ENCODE measurements at places on chromosomes 4 and X. TPM values are rescaled to one million over a fixed set of nuclear protein-coding genes. Genes with fewer than 3 reads are reported as not detected.

DNA sequence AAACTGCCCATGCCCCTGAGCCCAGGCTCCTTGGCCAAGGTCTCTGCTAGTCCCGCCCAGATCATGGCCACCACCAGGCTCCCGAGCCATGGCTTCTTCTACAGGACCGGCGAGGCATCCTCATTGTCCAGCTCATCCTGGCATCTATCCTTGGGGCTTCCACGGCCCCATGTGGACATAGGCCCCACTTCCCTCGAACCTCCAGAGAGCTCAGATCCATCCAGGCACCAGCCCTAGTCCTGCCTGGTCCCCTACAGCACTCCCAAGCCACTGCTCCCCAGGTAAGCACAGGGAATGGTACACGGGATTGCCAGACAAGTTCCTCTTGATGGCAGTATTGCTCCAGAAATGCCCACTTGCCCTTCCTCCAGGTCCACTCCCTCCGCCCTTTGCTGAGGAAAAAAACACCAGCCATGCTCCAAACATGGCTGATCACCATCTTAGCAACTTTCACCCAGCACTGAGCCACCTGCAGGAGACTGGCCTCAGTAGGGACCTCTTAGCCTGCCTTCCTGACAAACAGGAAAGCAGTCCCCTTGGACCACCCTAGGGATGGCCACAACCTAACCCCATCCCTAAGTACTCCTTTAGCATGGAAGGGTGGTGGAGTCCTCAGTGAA, 272.1 kb upstream of the AGTR2 start:
- no peaks in the 10 kb centered on the region for H3K27me3 ChIP-seq
- no peaks in the 10 kb centered on the region for H3K36me3 ChIP-seq
- no peak for DNase-seq
- no peak overlapping the region for H3K27ac ChIP-seq

GRCh38 chrX:107654566-107654871, 26.2 kb downstream of the PRPS1 start:
- H3K4me3 ChIP-seq: no peak overlapping the region
- no peak overlapping the region for H3K27ac ChIP-seq

DNA sequence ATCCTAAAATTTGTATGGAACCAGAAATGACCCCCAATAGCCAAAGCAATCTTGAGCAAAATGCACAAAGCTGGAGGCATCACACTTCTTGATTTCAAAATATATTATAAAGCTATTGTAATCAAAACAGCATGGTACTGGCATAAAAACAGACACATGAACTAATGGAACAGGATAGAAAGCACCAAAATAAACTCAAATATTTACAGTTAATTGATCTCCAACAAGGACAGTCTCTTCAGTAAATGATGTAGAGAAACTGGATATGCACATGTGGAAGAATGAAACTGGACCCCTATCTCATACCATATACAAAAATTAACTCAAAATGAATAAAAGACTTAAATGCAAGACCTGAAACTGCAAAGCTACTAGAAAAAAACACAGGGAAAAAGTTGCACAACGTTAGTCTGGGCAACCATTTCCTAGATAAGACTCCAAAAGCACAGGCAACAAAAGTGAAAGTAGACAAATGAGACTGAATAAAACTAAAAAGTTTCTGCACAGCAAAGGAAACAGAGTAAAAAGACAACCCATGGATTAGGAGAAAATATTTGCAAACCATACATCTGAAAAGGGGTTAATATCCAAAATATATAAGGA, 64.9 kb downstream of the CD99L2 start:
- no peaks in the 10 kb centered on the region for H3K27me3 ChIP-seq
- DNase-seq: no peak
- H3K4me1 ChIP-seq: peaks cover 11% of the 10 kb centered on the region
- no peak overlapping the region for H3K27ac ChIP-seq
- H3K4me3 ChIP-seq: no peak overlapping the region

- peaks cover 17% of the 10 kb centered on the region for H3K27me3 ChIP-seq
- no peak overlapping the region for H3K27ac ChIP-seq
- peak; percentile 77 for DNase-seq
- H3K36me3 ChIP-seq: no peaks in the 10 kb centered on the region
- no peak overlapping the region for H3K4me3 ChIP-seq
These were observed 64.8 kb upstream of the STOX2 start for GRCh38 chr4:183840311-183840710.

- H3K4me3 ChIP-seq: no peak overlapping the region
- no peak overlapping the region for H3K27ac ChIP-seq
- peaks cover 29% of the 10 kb centered on the region for H3K27me3 ChIP-seq
- no peaks in the 10 kb centered on the region for H3K36me3 ChIP-seq
- H3K4me1 ChIP-seq: no peaks in the 10 kb centered on the region
These were observed 35.9 kb downstream of the SYTL4 start for GRCh38 chrX:100695991-100696390.

DNA sequence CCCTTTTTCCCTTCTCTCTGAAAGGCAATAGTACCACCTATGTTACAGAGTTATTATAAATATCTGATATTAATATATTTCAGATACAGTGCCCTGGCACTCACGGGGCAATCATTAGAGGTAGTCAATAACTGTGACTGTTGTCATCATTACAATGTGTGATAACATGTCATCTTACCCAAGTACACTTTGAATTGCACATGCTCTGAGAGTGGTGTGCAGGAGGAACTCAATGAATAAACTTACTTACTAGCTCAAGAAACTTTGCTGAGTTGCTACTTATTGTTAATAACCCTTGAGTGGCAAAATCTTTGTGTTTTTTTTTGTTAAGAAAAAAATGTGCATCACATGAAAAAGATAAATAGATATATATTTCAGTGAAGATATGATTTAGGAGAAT, 275.1 kb upstream of the RASGEF1B start:
- H3K4me1 ChIP-seq: no peaks in the 10 kb centered on the region
- H3K4me3 ChIP-seq: no peak overlapping the region
- no peaks in the 10 kb centered on the region for H3K36me3 ChIP-seq
- no peak for DNase-seq

DNA sequence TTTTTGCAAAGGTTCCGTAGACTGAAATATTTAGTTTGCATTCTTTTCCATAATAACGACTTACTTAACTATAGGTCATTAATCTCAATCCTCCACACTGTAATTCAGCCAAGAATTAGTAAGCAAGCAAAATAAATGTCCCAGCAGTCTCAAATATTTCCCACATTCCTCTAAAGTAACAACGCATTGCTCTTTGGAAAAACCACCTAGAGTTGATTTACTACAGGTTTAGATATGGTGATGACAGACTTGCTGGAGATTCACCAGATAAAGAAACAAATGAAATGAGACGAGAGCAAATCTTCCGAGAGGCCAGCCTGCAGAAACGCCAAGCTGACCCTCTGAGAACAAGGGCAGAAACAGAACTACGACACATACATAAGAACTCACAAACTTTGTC, 28.9 kb downstream of the TENM3 start:
- no peak overlapping the region for H3K4me3 ChIP-seq
- no peak overlapping the region for H3K27ac ChIP-seq
- DNase-seq: no peak

DNA sequence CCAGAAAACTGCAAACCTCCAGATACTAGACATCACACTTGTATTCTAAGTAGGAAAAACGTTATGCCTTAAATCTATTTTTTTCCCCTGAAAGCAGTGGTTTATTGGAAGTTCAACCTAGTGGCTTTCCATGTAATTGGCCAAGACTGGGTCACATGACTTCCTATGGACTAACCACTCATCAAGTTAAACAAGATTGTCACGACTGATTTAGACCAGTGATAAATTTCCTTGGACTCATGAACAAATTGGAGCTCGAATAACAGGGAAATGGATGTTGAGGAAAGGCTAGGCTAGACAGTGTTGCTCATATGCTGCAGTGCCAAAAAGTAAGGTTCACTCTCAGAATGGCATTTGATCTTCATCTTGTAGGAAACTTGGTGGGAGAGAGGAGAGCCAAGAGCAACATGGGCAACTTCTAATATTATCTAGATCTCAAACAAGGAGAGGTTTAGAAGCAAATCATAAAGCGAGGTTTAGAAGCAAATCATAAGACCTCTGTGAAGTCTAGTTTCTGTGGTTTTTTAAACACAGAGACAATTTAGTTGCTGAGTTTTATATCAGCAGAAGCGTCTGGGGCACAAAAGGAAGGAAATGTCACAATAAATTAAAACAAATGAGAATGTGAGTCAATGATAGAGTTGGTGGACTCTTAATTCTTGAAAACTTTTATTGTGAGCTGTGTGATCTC, 165.6 kb upstream of the BOD1L1 start:
- H3K27me3 ChIP-seq: no peaks in the 10 kb centered on the region
- H3K36me3 ChIP-seq: no peaks in the 10 kb centered on the region
- H3K27ac ChIP-seq: no peak overlapping the region
- no peaks in the 10 kb centered on the region for H3K4me1 ChIP-seq
- no peak for DNase-seq

DNA sequence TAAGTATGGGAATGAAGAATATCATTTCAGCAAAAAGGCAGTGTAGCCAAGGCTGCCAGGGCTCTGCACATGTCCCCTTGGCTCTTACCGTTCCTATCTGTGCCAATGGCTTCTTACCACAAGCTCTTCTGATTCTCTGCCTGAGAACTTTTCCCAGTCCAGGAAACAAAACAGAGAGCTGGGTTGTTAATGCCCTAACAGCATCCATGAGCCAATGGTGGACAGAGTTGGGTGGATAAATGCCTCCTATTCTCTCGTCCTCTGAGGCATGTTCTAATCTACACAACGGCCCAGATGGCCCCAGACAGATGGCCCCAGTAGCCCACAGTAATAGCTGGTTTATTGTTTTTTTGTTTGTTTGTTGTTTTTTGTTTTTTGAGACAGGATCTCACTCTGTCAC, 28.0 kb downstream of the SCD5 start:
- H3K36me3 ChIP-seq: peaks cover 15% of the 10 kb centered on the region
- no peak for DNase-seq
- no peak overlapping the region for H3K27ac ChIP-seq

DNA sequence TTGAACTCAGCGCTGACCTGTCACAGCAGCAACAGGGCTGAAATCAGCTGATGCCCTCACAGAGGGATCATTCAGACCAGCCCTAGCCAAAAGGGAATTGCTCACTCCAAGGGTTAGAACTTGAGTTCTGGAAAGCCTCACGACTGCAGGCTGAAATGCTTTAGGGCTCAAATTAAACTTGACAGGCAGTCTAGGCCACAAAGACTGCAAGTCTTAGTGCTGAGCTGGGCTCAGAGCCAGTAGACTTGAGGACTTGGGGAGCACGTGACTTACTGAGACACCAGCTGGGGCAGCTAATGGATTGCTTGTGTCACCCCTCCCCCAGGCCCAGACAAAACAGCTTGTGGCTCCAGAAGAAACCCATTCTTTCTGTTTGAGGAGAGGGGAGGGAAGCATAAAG, 119.0 kb upstream of the SLC6A14 start:
- H3K36me3 ChIP-seq: no peaks in the 10 kb centered on the region
- no peaks in the 10 kb centered on the region for H3K4me1 ChIP-seq
- no peak overlapping the region for H3K4me3 ChIP-seq
- H3K27me3 ChIP-seq: no peaks in the 10 kb centered on the region
- no peak for DNase-seq

DNA sequence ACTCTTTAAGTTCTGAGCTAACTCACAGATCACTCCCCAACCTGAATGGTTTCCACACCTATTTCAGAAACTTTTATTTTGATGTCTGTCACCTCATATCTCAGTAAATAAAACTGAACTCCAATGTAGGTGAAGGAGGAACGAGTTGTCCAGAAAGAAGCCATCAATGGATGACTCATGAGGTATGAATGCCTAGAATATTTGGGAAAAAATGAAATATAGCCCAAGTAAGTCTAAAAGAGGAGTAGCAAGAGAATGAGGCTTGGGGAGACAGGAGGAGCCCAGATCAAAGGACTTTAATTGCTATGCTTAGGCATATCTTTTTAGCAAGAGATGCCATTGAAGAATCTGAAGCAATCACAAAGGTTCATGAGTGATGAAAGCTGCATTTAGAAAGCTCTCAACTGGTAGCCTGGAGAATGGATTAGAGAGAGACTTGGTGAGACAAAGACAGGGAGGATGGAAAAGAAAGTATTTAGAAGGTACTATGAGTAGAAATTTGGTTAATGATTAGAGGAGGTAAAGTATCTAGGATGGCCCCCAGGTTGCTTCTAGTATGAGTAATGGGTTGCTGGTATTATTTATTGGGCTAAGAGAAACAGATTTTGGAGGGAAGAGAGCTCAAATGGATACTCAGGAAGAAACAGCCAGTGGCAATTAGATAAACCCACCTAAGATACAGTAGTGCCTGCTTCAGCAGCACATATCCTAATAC, 39.4 kb downstream of the NOCT start:
- no peak for DNase-seq
- no peaks in the 10 kb centered on the region for H3K27me3 ChIP-seq
- H3K4me3 ChIP-seq: no peak overlapping the region
- peaks cover 24% of the 10 kb centered on the region for H3K4me1 ChIP-seq
- peaks cover 24% of the 10 kb centered on the region for H3K36me3 ChIP-seq

- no peaks in the 10 kb centered on the region for H3K36me3 ChIP-seq
These were observed 87.0 kb downstream of the RNF150 start for GRCh38 chr4:141046255-141046654.

DNA sequence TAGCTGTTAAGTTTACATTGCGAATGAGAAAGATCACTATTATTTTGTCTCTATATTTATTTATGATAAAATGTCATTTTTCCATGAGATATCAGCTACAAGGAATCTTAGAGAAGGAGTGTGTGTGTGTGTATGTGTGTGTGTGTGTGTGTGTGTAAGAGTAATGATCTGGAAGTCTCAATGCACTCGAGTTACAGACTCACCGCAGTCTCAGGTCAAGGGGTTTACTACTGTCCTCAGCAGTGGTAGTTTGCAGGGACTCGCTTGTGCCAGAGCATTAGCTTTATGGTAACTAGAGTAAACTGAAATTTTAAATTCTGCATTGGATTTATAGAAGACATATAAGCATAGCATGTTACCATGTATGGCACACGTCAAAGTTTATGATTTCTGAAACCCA, 30.8 kb downstream of the LRP2BP start:
- no peaks in the 10 kb centered on the region for H3K36me3 ChIP-seq
- H3K4me3 ChIP-seq: no peak overlapping the region
- no peaks in the 10 kb centered on the region for H3K4me1 ChIP-seq
- H3K27ac ChIP-seq: no peak overlapping the region

- H3K27me3 ChIP-seq: no peaks in the 10 kb centered on the region
- no peaks in the 10 kb centered on the region for H3K36me3 ChIP-seq
- no peak for DNase-seq
- H3K27ac ChIP-seq: no peak overlapping the region
- H3K4me3 ChIP-seq: no peak overlapping the region
- H3K4me1 ChIP-seq: peaks cover 22% of the 10 kb centered on the region
These were observed 189.4 kb downstream of the RAPGEF2 start for GRCh38 chr4:159292137-159292896.

- no peak overlapping the region for H3K4me3 ChIP-seq
- H3K36me3 ChIP-seq: no peaks in the 10 kb centered on the region
- no peaks in the 10 kb centered on the region for H3K4me1 ChIP-seq
- no peaks in the 10 kb centered on the region for H3K27me3 ChIP-seq
These were observed 75.5 kb downstream of the CASP3 start for GRCh38 chr4:184573701-184574100.

The SMPX gene
- not detected for total RNA-seq

The CT45A10 gene
- not detected for total RNA-seq

The SSX2 gene
- total RNA-seq: not detected

All from natural killer cell treated with Interleukin-12 subunit alpha and Interleukin-12 subunit beta and Interleukin-15 and Interleukin-18, amount 100 ng/mL, for 72 hours (primary cell).